ENCODE measurements at places on chromosomes 3 and 15.

DNA sequence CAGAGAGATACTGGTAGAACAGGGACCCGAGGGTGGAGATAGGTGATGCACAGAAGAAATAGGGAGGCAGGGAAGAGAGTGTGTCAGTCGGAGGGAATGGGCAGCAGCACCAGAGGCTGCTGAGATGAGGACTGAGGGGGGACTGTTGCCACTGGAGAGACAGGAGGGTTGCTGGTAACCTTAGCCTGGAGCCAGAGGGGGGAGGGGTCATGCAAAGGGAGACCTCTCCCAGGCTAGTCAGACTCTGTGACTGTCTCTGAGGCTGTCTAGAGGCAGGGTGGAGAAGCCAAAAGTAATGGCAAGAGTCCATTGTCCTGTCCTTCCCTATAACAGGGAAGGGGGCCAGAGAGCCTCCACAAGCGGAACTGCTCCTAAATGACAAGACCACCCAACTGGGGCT lies 2.1 kb upstream of the DLEC1 start:
- no peak for DNase-seq

GRCh38 chr3:141272906-141273662 lies 41.5 kb downstream of the PXYLP1 start:
- DNase-seq, result no peak

DNA sequence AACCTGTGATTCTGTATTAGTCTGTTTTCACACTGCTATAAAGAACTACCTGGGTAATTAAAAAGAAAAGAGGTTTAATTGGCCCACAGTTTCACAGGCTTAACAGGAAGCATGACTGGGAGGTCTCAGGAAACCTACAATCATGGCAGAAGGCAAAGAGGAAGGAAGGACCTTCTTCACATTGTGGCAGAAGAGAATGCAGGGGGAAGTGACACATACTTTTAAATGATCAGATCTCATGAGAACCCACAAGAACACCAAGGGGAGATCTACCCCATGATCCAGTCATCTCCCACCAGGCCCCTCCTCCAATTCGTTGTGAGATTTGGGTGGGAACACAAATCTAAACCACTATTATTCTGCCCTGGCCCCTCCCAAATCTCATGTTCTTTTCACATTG lies 6.1 kb downstream of the ZKSCAN7 start:
- no peak for DNase-seq

- no peak for DNase-seq
Measured at GRCh38 chr3:162764051-162764807, 1267.6 kb downstream of the OTOL1 start.

DNA sequence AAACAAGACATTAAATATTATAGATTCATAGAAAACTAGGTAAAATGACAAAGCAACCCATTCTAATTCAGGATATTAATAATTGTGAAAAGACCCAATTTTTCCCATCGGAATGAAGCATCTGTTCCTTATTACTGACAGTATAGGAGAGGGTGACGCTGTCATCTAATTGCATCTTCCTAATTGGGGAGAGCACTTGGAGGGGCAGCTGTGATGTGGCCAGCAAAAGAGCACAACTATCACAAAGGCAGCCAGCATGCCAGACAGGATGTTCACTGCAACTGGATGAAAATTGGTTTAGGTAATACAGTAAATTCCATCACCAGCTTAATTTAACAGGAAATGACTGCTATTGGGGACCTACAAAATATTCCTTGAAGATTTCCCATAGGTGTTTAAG lies 21.9 kb upstream of the MINAR1 start:
- DNase-seq, result no peak

DNA sequence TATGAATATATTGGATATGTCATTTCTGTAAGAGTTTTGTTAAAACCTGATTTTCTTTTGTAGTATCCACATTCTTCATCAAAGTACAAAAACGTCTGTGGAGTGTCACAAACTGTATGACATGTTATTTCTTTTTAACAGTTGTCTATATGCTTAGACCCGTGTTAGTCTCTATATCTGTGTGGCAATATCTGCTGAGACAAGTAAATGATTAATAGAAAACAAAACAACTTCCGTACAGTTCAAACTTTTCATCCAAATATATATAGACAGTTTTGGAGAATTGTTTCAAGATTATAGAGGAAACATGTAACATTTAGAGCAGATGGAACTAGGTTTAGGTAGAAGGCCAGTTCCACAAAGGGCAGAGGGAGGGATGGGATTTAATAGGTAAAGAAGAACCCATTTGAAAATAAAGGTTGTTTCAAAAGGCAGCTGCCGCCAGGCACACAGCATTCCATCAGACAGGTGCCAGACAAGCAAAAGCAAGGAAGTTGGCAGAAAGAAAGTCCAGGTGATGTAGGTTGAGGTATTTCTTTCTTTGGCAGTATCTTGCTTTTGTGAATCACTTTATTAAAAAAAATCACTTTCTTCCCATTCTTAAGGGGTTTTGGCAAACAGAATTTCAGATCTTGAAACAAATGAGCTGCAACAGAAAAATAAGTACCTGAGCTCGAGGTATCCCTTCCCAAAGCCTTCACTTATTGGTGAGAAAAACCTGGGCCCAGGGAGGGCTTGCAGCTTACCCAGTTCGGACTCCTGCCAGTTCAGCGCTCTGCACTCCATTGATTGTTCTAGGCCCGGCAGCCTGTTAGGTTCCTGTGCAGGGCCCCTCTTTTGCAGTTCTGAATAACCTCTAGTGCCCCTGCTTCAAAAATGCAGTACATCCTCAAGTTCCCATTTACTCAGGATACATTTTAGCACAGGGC lies 49.0 kb downstream of the LRRN1 start:
- DNase-seq, result peak; percentile 20

GRCh38 chr3:50288387-50289007 lies 3.7 kb downstream of the IFRD2 start:
- DNase-seq, result no peak

- DNase-seq, result no peak
Measured at GRCh38 chr3:153045150-153045549, 116.9 kb upstream of the RAP2B start.

DNA sequence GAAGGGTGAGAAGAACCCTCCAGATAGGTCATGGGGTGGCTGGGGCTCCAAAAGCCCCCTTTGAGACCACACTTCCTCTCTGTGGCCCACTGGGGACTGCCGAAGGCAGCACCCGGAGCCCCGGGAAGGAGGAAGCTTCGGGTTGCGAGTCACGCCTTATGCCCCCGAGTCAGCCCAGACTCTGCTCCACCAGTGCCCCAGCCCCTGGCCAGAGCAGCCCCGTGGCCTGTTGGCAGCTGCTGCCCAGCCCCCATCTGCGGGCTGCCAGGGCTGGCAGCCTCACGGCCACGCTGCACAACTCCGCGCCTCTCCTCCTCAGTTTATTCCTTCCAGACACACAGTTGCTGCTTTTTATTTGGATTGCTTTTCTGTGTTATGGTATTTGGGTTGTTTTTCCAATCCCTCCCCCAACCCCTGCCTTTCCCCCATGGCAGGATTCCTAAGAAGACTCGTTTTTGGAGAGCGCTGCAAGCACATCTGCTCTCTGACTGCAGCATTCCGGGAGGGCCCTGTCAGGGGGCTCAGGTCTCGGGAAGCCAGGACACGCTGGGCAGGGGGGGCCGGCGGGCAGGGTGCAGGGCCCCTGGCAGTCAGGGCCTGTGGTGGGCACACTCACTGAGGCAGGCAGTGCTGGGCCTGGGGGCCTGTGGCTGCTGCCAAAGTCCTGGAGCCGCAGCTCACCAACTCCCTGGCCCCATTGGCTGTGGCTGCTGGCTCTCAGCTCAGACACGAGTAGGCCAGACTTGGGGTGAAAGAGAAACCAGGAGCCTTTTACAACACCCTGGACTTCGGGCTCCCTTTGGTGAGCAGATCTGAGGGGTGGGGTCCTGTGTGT lies 20.2 kb downstream of the MAGEF1 start:
- no peak for DNase-seq

DNA sequence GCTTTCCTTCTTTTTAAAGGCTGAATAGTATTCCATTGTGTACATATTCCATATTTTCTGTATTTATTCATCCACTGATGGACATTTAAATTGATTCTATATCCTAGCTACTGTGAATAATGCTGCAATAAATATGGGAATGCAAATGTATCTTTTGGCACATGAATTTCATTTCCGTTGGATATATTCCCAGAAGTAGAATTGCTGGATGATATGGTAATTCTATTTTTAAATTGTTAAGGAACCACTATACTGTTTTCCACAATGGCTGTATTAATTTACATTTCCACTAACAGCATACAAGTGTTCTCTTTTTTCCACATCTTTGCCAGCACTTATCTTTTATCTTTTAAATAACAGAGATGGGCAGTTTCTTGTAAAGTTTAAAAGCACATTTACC lies 302.7 kb downstream of the CTNNB1 start:
- DNase-seq, result no peak

DNA sequence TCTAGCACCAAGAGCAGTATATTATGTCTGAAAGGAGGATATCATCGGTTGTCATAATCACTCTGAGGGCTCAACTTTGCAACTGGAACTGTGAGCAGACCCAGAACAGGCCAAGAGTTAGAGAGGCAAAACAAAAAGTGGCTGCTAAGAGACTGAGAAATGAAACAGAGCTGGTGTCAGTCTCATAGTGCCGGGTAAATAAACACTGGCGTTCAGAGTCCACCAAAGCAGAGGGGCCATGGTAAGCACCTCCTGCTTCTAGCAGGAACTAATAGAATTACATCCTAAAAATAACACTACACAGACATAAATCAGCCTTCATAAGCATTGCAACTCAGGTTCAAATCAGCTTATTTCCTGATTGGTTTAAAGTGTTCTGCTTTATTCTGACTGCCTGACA lies 10.3 kb upstream of the IL12A start:
- no peak for DNase-seq

- DNase-seq, result no peak
Measured at GRCh38 chr3:117520582-117520981, 811.0 kb downstream of the TUSC7 start.

DNA sequence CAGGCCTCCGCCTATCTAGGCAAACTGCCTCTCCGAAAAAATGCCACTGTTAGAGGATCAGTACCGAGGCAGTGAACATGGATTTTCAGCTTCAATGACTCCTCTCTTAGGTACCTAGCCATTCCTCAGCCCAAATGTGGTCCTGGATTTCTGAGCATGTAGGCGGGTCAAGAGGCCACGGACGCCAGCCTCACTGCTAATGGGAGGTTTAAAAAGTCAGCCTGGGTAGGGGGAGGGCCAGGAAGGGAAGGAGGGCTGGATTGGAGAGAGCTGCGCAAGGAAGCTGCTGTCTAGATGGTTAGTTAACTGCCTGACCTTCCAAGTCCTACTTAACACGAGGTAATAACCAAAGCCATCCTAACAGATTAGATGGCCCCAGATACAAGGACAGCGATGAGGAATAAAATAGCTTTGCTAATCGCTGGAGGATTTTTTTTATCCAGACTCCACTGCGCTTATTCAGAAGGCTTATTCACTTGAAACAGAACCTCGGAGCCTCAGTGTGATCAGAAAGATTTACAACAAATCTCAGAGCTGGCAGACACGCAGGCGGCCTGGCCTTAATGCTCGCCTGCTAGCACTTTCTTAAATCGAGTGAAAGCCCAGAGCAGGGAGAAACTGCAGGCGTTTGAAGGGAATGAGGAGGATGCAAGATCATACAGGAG lies 34.3 kb downstream of the TLE3 start:
- no peak for DNase-seq

DNA sequence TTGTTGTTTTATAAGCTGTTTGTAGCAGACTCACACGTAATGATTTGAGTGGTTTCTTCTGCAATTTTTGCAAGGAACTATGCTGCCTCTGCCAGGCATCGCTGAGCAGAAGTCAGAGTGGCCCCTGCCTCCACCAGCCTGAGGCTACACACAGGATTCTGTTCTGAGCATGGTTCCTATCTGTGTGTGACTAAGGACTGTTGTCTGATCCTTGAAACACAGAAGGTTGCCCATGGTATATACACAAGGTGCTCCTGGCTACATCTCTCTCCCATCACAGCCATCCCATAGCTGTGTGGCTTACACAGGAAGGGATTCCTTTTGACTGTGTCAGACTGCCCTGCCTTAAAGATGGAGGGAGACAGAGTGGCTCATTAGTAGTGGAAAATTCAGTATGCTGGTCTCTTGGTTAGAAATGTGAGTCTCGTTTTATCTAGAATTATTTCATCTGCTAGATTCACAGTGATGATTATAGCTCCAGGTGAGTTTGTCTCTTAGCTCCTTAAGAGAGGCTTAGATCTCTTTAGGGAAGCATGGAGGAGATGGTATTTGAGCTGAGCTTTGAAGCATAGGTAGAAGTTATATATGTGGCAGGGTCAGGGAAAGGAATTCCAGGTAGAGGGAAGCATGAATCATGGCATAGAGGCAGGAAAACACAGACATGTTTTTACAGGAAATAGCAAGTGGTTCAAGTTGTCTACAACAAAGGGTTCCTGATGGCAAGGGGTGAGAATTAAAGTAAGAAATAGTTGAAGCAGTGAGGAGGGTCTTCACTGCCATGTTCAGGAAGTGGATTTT lies 37.5 kb downstream of the SNAPC5 start:
- no peak for DNase-seq

- no peak for DNase-seq
Measured at GRCh38 chr15:45943240-45943639, 308.4 kb downstream of the SQOR start.

DNA sequence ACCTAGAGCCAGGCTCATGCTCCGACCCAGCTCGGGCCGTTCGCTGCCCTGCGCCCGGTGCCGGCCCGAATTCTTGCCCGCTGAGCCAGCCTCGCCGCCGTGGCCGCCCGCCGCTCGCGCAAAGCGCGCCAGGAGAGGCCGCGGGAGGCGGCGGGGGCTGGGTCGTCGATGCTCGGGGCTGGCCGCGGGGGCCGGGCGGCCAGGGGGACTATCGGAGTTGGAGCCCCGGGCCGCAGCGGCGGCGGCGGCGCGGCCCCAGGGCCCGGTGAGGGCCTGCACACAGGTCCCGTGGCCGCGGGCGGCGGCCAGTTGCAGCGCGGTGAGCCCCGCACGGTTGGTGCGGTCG lies 1.1 kb downstream of the ANKRD63 start:
- DNase-seq, result no peak

- DNase-seq, result no peak
Measured at GRCh38 chr3:198028718-198029117, 68.7 kb downstream of the LMLN start.

Data from breast epithelium (tissue), 4 donors.